Daoy (cell line): ENCODE measurements at places on chromosomes 13 and 19. TPM values are rescaled to one million over a fixed set of nuclear protein-coding genes. Genes with fewer than 3 reads are reported as not detected.

DNA sequence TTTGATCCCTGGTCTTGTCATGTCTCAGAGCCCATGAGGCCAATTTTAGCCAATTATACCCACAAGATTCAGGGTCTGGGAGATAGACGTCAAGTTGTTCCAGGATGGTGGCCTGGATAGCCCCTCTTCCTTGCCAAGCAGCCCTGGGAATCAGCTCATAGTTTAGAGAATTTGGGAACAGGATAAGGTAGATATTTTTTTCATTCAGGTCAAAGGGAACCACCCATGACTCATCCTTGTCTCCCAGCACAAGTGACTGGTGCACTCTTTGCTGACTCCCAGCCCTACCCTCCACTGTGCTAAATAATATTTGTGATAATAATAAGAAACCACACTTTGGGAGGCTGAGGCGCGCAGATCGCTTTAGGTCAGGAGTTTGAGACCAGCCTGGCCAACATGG, 17.1 kb upstream of the S1PR4 start:
- peak; percentile 55 for DNase-seq

DACH1 gene
- not detected in 2 replicates for total RNA-seq

DNA sequence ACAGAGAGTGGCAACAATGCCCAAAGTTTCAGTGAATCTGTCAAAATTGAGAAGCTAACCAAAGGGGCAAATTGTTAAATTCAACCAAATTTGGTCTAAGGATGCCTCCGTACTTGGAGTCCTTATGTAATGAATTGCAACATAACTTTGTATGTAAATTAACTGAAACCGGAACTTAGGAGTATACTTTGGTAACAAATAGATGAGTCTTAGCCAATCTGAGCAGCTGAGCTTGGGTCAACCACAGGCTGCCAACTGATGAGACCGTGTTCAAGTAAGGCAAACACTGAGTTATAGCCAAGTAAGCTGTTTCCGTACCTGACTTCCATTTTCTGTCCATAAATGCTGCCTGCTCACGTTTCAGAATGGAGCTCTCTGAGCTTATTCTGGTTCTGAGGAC, 5.3 kb downstream of the VWA8 start:
- no peak for DNase-seq

DNA sequence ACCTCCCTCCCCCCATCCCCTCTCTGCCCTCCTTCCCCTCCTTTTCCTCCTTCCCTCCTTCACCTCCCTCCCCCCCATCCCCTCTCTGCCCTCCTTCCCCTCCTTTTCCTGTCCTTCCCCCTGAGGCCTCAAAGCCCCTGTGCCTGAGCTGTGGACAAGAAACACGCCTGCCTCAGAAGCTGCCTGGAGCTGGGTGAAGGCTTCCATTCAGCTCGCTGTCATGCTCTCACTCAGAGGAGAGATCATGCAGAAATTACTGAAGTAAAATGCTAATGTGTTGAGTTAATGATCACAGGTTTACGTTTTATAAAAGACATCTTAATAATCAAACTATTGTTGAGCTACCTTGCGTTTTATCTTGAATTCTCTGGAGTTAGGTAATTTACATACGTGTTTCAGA, 114.5 kb downstream of the ATP11A start:
- no peak for DNase-seq

ZNF583 gene
- 3.9 and 4.1 TPM in 2 replicates for total RNA-seq

DNA sequence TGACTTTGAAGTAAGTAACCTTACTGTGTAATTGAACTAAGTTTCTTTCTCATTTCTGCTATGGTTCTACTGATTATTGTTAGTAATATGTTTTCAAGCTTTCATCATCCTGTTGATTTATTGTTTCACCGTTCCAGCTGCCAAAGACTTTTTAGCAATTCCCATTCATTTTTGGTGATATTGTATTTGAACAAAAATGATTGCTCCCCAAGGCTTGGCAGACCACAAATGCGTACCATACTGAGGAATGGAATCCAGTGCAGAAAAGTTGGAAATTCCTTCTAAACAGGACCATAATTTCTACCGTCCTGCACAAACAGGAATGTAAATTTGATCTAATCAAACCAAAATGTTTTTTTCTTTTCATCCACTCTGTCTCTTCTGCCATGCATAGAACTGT, 10.7 kb downstream of the EPSTI1 start:
- no peak for DNase-seq

SPINT2 gene
- total RNA-seq, result 3.3 and 5.5 TPM in 2 replicates

MAP2K7 gene
- total RNA-seq, result 8.4 and 8.8 TPM in 2 replicates

CBLC gene
- total RNA-seq, result not detected in 2 replicates

- no peak for DNase-seq
Observed at GRCh38 chr19:46552891-46553290, 48.2 kb upstream of the CALM3 start.

DNA sequence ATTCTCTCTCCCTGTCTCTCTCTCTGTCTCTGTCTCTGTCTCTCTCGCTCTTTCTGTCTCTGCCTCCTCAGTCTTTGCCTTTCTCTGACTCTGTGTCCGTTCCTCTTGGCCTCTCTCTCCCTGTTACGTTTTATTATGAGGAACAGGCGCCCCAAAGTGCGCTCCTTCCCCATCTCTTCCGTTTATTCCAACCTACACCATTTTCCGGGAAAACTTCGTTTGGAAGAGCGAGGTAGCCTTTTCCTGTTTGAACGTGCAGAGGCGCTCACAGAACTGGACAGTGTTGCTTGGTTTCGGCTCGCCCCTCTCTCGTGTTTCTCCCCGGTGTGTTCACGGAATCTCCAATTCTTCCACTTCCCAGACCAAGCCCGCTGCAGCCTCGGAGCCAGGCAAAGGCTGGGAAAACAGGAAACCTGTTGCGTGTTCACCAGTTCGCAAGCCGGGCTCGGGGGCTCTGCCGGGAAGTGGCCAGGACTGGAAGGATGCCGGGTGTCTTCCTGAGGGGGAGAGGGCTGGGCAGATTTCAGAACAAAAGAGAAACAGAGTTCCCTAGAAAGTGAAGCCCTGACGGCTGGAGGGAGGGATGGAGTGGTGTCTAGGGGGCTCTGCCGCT, 605 bp downstream of the TMEM255B start:
- peak; percentile 35 for DNase-seq

NXNL1 gene
- not detected in 2 replicates for total RNA-seq

DNA sequence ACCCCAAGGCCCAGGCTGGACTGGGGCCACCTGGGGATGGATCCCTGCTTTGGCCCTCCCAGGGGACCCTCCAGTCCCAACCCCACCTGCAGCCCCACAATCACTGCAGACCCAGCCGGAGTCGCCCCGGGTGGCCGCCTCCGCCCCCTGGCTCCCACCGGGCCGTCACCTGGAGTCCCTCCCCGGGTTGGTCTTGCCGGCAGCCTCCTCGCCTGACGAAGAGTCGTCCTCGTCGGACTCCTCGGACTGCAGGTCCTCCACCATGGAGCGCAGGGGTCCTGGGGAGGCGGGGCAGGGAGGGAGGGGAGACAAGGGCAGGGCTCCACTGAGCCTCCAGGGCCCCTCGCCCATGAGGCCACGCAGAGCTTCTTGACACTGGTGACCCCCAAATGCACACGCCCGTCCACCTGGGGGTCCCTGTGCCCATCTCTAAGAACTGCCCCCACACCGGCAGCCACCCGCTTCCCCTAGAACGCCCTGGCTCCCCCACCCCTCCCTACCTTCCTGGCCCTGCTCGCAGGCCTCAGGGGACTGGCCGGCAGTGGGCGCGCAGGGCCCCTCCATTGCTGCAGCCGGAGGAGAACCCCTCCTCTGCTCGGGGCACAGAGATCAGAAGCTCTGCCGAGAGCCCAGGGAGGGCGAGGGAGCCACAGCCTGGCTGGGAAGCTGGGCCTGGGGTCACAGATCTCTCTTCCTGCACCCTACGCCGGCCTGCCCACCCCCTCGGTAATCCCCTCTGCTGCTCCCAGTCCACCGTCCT, 63.4 kb downstream of the MLLT1 start:
- no peak for DNase-seq

DNA sequence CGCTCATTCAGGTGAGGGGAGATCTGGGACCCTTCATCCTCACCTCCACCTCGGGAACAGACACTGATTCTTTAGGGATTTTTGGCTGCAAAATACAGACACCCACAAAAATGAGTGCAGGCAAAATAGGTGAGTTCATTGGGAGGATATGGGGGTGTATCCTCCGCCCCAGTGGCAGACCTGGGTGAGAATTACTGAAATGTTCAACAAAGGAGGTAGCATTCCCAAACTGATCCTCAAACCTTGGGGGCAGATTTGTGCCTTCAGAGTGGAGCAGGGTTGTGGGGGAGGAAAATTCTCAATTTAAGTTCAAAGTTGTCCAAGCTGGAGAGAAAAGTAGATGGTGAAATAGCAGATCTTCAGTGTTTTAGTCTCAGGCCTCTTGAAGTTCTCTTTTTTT, 31.3 kb upstream of the SIN3B start:
- no peak for DNase-seq

GRCh38 chr13:77374339-77374738, 47.4 kb upstream of the MYCBP2 start:
- no peak for DNase-seq

DNA sequence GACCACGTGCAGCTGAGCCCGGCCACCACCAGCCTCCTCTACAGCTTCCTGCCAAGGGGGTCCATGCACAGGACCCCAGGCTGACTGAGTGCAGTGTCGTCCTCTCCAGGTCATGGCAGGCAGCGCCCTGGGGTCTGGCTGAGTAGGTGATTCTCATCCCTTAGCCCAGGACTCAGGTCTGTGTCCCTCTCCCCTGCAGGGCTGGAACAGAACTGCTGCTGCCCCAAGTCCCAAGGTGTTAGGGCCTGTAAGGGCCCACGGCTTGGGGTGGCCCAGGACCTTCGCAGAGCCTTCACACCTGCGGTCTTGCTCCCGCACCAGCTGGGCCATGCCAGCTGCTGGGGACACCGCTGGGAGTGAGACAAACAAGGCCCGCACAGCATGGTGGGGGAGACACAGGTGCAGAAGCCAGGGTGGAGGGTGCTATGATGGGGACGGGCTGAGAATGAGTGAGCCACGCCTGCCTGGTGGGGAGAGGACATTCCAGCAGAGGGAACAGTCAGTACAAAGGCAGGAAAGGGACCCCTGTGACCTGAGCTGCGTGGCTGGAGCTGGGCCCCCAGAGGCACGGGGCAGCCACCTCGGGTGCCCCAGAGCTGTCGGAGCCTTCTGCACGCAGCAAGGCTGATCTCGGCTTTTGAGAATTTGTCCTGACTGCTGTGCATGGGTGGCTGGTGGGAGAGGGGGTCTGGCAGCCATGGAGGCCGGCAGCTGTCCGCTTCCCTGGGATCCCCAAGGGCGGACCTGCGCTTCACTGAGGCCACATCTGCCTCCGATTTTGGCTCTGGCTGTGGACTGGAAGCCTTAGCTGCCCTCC, 11.9 kb downstream of the PLEKHF1 start:
- DNase-seq, result no peak

GRCh38 chr13:75025956-75026355, 456.0 kb downstream of the TBC1D4 start:
- no peak for DNase-seq

GRCh38 chr19:5447700-5448311, 7.4 kb upstream of the ZNRF4 start:
- peak; percentile 38 for DNase-seq

DNA sequence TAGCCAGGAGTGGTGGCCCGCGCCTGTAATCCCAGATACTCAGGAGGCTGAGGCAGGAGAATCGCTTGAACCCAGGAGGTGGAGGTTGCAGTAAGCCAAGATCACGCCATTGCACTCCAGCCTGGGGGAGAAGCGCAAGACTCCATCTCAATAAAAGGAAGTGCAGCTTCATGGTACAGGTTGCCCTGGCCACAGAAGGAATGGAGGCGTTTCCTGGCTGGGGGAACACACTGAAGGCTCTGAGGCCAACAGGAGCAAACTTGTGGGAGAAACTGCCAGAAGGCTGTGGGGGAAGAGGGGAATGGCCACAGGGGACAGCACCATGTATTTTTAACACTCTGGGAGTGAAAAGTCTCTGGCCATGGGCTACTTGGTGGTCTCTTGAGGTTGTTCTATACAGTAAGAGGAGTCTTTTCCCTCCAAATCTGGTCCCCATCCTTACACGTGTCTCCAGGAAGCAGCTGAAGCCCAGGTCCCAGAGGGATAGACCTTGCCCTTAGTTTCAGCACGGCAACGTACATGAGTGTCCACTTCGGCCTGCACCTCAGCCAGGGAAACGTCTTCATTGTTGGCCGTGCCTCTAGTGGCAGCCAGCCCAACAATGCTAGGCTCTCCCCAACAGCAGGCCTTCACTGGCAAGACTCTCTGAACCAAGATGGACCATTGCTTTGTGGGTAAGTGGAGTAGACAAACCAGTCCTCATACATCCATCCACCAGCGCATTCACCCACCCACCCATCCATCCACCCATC, 7.4 kb downstream of the MICOS13 start:
- DNase-seq, result no peak

GPR32 gene
- not detected in 2 replicates for total RNA-seq

DNA sequence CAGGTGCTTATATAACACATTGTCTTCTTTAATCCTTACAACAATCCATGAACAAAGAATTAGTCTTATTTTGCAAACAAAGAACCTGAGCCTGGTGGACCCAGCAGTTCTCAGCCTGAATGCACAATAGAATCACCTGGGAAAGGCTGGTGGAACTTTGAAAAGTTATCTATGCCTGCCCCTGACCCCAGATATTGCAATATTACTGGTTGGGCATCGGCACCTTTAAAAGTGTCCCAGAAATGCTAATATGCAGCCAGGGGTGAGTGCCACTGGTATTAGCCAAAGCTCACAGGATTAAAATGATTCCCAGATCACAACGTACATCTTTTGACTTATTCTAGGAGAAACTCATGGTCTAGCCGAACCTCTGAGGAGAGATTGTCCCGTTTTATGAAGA, 268.8 kb downstream of the KLF5 start:
- no peak for DNase-seq

LRRC4B gene
- 1.8 and 5.6 TPM in 2 replicates for total RNA-seq

- DNase-seq, result no peak
Observed at GRCh38 chr13:78046331-78046730, 127.7 kb upstream of the EDNRB start.

DNA sequence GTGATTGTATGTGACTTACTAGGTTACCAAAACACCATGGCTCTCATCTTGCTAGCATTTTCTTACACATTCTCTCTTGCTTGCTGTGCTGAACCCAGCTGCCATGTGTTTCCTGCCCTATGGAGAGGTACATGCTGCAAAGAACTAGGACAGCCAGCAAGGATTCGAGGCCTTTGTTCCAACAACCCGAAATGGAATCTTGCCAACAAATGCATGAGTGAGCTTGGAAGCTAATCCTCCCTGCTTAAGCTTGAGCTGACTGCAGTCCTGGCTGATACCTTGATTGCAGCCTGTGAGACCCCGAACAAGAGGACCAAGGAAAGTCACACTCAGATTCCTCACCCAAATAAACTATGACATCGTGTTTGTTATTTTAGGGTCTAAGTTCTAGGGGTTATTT, 651.2 kb downstream of the SLITRK6 start:
- peak; percentile 2 for DNase-seq

DNA sequence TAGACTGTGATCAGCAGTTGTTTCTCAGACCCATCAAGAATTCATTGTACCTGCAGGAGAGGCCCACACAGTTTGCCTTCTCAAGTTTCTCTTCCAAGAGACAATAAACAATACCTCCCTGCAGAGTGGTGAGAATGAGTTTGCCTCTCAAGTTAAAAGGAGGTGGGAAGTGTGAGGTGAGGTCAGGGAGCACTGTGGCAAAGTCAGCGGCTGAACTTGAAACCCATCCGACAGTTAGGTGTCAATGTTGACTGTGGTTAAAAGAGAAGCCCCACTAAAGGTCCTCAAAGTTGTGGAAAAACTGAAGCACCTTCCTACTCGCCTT, 72.9 kb upstream of the TSC22D1 start:
- DNase-seq, result no peak
